ENCODE measurements at places on chromosomes 6 and 20.

- DNase-seq: no peak
These were observed 25.8 kb upstream of the CARMIL1 start for GRCh38 chr6:25253351-25253750.

GRCh38 chr6:31426395-31427354 is 23.3 kb downstream of the MICA start:
- DNase-seq: no peak

DNA sequence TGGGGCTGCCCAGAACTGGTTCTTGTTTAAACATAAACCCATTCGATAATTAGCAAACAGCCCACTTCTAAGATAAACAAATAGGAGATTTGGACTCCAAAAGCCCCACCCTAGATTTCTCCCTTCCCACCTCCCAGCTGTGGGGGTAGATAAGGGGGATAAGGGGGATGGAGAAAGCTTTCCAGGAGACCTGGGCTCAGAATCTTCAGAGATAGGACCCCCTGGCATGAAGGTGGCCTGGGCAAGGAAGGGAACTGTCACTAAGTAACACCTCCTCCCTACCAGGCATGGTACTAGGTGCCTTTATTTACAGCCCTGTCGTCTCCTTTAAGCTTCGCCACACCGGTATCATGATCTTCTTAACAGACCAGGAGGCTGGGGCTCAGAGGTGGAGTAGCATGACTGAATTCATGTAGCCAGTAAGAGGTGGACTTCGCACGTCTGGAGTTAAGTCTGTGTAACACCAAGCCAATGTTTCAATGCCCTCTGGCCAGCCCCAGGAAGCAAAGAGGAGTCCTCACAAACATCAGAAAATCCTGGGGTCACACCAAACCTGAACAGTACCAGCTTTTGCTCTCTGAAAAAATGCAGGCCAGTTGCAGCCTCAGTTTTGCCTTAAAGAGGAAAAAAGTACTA is 4.6 kb downstream of the SDC4 start:
- no peak for DNase-seq

DNA sequence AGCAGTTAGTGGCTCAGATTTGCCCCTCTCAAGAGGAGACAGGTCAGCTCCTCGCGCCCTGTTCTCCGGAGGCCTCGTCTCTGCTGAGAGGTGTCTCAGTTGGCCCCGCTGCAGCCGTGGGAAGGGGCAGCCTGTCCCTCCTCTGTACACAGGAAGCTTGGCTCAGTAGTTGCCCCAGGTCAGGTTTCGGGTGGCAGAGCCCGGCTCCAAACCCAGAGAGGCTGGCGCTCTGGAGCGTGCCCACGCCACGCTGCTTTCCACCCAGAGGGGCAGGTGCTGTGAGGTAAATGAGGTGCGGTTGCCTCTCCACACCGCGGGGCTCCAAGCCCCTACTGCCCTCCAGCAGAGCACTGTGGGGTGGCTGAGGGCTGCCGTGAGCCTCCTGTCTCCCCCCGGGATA is 16.0 kb downstream of the DYNLT1 start:
- DNase-seq: no peak

- DNase-seq: no peak
These were observed 17.3 kb downstream of the STX7 start for GRCh38 chr6:132495604-132496079.

GRCh38 chr20:44692932-44693480 is 22.2 kb upstream of the CCN5 start:
- DNase-seq: no peak

DNA sequence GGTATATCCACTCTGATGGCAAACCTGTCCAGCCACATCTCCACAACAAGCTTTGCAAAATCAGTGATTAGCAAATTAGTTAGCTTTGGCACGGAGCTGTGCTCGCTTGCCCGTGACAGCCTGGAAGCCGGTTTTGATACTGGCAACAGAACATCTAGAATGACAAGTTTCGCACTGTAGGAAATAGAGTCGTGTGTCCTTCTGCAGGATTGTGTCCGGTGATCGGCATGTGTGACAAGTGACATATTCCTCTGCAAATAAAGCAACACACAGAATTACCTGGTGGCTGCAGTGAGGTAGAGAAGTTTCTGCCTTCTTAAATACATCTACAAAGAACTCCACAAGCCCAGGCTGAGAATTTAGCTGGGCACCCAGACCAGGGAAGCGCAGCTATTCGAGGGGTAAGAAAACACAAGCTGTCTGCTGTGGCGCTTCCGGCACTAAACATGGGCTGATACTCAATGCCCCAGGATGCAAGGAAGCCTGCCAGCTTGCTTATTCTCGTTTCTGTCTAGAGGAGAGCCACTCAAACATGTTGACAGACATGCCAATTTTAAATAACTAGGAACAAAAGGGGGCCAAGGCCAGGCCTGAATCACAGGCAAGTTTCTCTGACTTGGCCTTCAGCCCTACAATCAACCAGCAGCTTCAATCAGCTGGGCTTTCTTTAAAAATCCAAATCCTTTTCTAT is 22.2 kb downstream of the EIF2S2 start:
- DNase-seq: no peak

DNA sequence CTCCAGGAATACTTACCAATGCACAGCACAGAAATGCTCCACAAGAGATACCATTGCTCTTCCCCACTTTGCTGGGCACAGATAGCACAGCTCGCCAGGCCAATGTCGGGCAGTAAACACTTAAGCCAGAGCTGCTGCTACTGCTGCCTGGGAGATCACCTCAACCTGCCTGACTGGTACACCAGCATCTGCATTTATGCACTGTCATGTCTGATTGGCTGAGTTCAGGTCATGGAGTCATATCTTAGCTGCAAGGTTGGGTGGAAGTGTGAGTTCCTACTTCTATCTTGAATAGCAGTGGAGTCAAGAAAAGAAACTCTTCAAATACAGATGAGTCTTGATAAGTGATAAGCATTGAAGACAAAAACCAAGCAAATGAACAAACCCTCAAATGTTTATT is 10.9 kb upstream of the ADGRF4 start:
- DNase-seq: no peak

DNA sequence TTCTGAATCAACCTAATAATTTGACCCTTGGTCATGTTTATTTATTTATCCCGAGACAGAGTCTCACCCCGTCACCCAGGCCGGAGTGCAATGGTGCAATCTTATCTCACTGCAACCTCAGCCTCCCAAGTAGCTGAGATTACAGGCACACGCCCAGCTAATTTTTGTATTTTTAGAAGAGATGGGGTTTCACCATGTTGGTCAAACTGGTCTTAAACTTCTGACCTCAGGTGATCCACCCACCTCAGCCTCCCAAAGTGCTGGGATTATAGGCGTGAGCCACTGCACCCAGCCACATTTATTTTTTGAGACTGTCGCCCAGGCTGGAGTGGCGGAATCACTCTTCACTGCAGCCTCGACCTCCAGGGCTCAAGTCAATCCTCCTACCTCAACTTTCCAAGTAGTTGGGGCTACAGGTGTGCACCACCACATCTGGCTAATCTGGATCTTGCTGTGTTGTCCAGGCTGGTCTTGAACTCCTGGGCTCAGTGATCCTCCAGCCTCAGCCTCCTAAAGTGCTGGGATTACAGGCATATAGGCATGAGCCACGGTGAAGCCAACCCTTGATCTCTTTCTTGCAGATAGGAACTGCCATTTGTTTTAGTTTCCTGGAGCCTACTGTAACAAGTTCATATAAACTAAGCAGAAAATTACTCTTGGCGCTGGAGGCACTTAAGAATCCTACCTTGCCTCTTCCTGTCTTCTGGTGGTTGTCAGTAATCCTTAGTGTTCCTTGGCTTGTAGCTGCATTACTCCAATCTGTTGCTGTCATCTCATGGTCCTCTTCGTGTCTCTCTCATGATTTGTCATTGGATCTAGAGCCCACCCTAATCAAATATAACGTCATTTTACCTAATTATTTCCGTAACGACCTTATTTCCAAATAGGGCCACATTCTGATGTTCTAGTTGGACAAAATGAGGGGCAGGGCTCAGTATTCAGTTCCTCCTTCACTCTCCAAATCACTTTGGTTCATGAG is 2.3 kb downstream of the RPS18 start:
- DNase-seq: no peak

DNA sequence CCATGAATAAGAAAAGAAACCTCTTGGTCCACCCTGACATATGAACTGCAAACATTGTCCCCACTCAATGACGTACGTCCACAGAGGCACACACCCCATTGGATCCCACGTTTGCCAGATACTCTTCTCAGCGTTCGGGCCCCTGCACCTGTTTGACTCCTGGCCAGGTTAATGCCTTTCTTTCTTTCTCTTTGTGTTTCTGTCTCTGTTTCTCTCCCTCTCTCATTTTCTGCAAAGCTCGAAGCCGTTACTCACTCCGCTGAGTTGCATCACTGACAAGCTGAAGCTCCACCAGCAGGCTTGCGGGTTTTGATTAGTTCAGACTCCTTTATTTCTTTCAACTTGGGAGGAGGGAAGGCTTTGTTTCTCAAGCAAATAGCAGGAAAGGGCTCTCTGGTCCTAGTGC is 135.5 kb upstream of the SUPT3H start:
- DNase-seq: no peak

GRCh38 chr6:31620586-31621319 is at the start of gene PRRC2A:
Gene PRRC2A, plus strand, starts transcription at chr6:31620715. Its CDS starts 2,075 bp downstream, at chr6:31622790.
- DNase-seq: no peak

DNA sequence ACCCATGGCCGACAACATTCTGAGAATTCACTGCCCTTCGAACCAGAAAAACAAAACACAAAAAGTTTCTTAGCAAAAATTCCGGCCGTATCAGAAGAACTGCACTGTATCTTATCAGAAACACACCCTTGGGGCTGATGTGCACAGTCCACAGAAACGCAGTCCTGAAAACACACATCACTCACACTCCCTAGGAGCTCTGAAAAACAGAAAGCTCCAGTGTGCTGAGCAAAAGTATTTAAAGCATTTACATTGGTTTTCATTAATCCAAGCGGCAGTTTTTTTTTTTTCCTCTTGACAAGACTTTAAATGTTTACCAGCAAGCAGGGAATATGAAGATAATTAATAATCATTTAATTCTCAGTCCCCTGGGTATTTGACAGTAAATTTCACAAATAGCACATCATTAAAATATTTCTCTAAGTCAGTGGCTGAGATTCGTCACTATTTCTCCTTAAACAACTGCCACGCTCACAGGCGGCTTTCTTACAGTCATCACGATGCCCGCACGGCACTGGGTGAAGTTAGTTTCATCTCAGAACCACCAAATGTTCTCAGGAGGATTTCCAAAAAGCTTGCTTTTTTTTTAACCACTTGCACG is 13.3 kb downstream of the NFATC2 start:
- DNase-seq: peak; percentile 64

DNA sequence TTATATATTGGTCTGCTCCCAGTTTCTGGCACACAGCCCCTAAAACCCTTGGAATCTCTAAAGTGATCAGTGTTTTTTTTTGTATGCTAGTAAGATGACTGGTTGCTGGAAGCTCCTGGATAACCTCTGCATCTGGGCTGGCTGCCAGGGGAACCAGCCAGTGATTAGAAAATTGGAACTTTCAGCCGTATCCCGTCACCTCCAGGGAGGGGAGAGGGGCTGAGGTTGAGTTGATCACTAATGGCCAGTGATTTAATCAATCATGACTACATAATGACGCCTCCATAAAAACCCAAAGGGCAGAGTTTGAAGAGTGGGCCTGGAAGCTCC is 48.0 kb upstream of the NOP56 start:
- DNase-seq: no peak

All from T-helper 2 cell (primary cell).